HuH-7 (cell line): ENCODE measurements at places on chromosomes 1 and 21.

GRCh38 chr1:14724678-14725077 is 126.2 kb downstream of the KAZN start:
- DNase-seq = no peak

GRCh38 chr1:214466403-214467077 is 84.9 kb downstream of the PTPN14 start:
- DNase-seq = no peak

- no peak for DNase-seq
Observed at GRCh38 chr1:213828867-213829266, 158.9 kb upstream of the PROX1 start.

GRCh38 chr1:202291961-202292712 is 49.6 kb downstream of the UBE2T start:
- DNase-seq = no peak

GRCh38 chr1:85606414-85606800 is 25.8 kb downstream of the CCN1 start:
- no peak for DNase-seq

DNA sequence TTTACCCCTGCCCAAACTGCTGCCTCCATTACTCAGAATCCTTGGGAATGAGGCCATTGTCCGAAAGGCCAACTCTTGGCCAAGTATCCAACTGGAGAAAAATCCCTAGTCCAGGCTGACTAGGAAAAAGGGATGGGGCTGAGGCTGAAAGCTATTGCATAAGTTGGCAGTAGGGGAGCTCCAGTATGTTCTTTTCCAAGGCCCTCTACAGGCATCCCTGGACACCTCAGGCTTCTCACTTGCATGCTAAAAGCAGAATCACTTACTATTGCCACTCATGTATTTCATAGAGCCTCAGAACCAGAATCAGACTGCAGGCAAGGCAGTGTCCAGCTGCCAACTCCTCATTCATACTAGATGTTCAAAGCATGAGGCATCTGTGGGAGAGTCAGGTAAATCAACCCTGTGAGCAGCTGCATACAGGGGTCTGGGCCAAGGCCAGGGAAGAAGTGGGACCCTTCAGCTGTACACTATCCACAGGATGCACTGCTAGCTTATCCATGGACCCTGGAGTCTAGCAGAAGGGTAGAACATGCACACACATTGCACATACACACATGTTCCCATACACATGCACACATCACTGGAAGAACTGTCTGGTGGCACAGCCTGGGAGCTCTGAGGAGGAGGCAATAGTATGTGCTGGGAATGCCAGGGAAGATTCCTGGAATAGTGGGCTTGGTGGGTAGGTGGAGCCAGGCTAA is 195.3 kb downstream of the C1orf94 start:
- no peak for DNase-seq

DNA sequence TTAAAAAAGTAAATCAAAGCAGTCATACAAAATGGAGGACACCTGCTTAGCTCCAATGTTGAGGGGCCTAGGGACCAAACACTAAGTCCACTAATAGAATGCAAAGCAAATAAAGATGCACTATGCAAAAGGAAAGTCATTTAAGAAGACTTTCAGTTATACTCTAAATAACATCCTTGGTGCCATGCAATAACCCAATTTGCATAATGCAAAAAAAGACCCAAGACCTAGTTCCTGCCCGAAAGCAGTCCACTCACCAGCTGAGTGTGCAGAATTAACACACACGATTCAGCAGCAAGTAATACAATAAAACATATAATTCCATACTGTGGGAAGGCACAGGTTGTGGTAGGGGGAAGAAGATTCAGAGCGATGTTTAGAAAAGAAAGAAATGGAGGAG is 101.8 kb downstream of the TGFBR3 start:
- no peak for DNase-seq
